Activated naive CD4-positive, alpha-beta T cell (primary cell): ENCODE measurements at places on chromosomes 6 and 20.

- no peak for DNase-seq
Observed at GRCh38 chr20:50152394-50153152, 950 bp downstream of the PEDS1 start.

DNA sequence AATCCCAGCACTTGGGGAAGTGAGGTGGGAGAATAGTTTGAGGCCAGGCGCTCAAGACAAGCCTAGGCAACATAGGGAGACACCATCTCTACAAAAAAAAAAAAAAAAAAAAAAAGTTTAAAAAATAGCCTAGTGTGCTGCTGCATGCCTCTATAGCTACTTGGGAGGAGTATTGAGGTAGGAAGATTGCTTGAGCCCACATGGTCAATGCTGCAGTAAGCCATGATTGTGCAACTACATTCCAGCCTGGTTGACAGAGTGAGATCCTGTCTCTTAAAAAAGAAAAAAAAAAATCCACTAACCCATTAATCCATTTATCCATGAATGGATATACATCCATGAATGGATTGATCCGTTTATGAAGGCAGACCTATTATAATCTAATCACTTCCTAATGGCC lies 1064.6 kb upstream of the EYS start:
- no peak for DNase-seq

DNA sequence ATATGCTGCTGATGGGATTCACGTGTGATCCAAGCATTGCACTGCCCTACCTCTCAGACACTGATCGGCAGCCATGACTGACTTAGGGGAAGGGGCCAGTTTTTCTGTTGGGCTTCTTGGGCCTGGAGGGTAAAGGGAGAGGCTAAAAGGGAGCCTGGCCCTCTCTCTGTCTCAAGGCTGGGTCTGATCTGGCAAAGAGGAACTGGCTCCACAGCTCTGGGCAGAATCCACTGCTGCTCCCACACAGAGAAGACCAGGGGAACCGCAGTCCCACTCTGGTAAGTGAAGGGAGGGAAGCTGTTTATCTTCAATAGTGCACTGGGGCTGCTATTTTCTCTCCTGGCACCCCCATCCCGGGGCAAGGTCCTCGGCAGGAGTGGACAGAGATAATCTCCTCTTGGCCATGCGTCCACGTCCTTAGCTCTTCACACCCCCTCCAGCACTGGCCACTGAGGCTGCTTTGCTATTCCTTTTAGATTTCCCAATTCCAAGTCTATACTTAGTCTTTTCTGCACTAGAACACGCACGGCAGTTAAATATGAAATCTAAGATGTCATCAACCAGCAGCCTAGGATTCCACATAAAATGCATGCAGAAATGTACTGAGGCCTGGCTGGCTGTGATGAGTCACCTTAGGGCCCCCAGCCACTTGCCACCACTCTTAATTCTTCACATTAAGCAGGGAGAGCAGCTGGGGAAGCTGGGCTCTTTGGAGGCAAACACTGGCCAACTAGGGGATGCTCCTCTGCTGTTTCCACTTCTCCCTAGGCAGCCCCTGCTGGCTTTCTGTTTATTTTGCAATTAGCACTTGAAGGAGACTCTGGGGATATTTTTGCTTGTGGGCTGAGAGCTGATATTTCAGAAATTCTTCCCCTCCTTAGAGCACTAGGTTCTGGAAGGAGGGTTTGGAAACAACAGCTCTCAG lies 87.8 kb upstream of the ARMC2 start:
- DNase-seq, result no peak

GRCh38 chr6:19812512-19813119 lies 24.6 kb upstream of the ID4 start:
- DNase-seq, result no peak

DNA sequence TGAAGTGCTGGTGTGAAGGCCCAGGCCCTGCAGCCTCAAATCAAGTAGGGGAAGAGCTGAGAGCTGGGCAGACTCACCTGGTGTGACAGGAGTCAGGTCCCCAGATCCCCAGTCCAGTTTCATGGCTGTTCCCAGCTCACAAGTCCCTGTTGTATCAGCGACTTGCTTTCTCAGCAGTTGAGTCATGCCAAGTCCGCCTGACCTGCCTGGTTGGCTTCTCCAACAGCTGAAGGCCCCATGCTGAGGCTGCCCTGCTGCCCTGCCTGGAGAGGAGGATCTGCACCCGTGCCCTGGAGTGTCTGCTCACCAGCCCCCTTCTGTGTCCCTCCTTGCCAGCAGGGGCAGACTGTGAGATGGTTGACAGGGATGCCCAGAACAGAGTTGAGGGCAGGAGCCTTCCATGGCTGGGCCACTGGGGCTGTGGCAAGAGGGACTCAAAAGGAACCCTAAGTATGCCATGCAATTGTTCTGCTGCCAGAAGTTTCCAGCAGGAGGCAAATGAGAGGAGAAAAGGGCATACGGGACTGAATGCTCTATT lies 39.3 kb upstream of the TRAF3IP2 start:
- DNase-seq, result no peak

DNA sequence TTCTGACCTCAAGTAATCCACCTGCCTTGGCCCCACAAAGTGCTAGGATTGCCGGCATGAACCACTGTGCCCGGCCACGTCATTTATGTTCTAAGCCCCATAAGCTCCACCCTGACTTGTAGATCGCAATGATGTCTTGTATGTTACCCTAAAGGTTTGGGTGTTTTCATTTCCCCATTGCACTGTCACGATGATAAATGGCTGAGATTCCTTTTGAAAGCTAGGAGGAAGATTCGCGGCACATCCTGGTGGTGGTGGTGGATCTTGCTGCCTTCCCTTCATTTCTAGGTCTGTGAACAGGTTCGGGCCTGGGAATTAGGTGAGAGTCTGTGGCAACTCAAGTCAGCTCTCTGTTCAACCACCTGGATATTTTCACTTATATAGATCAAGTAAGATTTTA lies 28.3 kb downstream of the MUC22 start:
- DNase-seq, result no peak

DNA sequence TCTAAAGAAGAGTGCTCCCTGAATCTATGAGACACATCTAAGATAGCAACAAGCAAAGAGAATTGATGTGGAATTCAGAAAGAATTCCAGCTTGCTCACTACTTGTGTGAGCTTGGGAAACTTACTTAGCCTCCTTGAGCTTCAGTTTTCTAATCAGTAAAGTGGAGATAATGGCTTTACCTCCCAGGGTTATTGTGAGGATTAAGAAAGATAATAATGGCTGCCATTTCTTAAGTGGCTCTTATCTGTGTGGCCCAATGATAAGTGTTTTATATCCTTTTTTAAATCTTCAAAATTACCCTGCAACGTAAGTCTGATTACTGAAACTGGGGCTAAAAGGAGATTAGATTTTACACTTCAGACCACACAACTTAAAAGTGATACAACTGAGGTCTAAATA lies 418.5 kb downstream of the LMBRD1 start:
- no peak for DNase-seq

DNA sequence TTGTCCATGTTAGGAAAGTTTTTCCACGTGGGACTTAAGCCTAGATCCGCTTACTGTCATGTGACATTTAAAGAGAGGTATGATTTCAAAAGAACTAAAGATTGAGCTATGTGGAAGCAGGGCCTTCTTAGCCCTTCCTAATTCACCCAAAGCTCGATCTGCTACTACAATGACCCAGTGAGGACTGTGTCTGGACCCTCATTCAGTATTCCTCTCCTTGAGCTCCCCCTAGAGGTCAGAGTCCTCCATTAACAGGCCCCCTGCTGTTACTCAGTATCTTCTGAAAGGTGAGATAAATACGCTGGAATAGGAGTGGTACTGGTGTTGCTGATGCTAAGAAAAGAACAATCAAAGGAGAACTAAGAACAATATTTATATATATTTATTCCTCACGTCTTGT lies 414.0 kb downstream of the GJA1 start:
- no peak for DNase-seq

- DNase-seq, result no peak
Observed at GRCh38 chr20:4808872-4809271, 87.2 kb downstream of the PRND start.

DNA sequence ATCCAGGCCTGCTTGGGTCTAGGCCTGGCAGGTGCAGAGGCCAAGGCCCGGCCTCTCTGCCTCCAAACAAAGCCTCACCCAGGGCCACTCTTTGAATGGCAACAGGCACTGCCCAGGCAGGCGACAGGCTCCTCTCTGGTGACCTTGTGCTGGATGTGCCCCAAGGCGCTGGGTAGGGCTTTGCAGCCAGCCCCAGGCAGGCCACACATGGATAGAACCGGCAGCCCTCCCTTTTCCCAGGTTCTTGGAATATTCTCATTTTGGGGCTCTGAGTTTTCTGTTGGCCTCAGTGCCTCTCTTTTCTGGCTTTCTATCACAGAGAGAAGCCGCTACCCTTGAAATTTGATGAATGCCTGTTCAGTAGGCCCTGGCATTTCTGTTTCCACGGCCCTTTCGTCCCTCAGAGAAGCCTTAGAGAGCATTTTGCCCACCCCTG lies 18.9 kb downstream of the PKIG start:
- DNase-seq, result no peak

DNA sequence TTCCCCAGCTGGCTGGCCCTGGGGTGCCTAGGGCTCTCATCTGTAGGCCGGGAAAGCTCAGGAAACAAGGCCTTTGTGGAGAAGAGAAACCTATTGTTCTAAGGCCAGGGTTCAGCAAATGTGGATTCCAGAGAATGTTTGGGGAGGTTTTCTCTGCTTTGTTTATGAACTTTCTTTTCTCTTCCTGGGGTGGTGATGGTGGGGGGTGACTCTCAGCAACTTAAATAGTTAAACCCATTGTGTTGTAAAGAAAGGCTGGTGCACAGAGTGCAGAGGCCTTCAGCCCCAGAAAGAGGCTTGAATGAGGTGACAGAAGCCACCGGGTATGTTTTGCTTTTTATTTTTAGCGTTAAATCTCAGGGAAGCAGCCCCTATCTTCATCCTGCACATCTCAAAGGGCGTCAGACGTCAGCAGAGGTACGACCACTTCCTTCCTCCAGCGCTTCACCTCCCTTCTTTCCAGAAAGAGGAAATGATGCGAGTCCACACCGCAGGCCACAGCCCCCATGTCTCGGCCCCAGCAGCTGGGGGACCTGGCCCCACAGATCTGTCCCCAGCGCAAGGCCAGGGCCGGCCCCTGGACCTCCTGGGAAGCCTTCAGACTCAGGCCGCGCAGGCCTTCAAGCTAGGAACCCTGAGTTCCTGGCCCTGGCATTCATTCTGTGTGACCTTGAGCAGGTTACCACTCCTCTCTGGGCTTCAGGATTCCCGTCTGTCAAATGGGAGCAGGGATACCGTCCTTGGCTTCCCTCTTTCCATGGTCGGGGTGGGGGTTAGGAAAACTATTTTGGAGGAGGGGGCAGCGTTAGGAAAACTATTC lies 605 bp upstream of the PPP1R16B start:
- peak; percentile 32 for DNase-seq

DNA sequence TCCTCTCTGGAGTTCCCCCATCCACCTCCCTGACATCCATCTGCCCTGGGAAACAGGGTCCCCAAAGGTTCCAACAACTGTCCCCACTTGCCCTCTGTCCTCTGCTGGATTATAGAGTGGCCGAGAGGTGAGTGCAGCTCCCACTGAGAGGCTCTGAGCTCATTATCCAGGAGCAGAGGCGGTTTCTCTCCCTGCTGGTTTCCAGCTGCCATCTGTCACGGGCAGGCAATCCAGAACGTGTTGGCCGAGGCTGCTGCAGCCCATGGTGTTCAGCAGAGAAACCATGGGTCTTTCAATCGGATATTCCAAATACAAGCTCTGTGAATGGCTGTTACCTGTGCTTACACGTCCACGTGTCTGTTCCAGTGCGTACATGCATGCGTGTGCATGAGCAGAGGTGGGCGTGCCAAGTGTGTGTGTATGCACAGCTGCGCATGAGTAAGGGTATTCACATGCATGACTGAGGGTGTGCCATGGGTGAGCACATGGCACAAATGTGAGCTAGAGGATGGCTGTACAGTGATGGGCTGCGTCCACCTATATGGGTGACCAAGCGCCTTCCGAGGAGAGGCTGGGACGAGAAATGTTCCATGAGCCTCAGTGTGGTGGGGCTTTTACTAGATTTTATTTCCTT lies 183.7 kb upstream of the PMEPA1 start:
- DNase-seq, result no peak

- no peak for DNase-seq
Observed at GRCh38 chr20:10445758-10446157, 10.7 kb downstream of the SLX4IP start.

DNA sequence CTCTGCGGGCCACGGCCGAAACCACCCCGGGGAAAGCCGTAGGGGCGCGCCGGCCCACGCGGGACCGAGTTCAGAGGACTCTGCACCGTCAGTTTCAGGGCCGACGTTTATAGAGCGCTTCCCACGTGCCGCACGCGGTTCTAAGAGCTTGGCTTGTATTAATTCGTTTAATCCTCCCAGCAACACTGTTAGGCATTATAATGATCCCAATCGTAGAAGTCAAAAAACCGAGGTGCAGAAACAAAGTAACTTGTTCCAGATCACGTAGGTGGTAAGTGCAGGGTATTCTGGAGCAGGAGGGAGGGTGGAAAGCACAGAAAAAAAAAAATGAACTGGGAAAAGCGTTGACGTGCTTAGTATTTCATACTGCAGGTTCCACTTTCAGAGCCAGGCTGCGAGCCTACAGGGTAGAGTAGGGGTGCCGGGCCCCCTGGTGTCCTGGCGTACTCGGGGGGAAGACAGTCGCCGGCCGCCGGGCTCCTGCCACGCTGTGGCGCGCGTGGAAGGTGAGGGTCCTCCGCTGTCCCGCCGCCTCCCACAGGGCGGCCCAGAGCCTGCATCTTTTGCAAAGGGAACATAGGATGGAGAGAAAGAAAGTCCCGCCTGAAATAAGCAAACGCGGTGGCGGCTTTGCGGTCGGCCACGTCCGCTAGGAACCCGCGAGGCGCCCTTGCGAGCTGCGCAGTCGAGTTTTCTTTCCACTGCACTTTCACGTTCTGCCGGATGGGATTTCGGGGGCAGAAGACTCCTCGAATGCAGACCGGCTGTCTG lies 10.2 kb upstream of the FOXF2 start:
- no peak for DNase-seq

- no peak for DNase-seq
Observed at GRCh38 chr6:154786144-154786868, 53.1 kb downstream of the SCAF8 start.

- DNase-seq, result no peak
Observed at GRCh38 chr6:35980991-35981645, 43.3 kb downstream of the SLC26A8 start.

DNA sequence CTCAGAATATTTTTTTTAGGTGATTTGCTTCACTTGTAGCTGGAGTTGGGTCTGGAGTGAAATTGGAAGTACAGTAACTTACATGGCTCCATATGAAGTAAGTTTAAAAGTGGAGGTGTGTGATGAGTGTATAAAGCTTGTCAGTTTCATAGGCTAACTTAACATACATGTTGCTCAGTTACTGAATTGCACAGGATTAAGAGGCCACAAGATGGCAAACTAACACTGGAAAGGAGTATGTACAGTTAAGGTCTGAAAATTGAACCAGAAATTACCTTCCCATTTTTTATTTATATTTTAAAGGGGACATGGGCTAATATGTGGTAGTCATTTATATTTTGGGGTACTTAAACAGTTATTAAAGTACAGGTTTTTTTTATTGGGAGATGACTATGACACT lies 45.3 kb upstream of the SMIM8 start:
- no peak for DNase-seq

DNA sequence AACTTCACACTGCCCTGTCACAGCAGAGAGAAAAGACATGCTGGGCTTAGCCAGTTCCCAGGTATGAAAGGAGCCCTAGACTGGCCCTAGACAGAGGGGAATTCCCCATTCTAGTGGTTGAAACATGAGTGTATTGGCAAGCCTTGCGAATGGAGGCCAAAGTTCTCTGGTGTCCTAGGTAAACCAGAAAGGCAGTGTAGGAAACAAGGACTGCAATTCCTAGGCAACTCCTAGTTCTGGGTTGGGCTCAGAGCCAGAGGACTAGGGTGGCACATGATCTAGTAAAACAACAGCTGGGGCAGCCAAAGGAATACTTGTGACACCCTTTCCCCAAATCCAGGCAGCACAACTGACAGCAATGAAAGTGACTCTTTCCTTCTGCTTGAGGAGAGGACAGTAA lies 265.0 kb upstream of the EPHA7 start:
- DNase-seq, result no peak
